ENCODE measurements at places on chromosomes 4 and X. TPM values are rescaled to one million over a fixed set of nuclear protein-coding genes. Genes with fewer than 3 reads are reported as not detected.

DNA sequence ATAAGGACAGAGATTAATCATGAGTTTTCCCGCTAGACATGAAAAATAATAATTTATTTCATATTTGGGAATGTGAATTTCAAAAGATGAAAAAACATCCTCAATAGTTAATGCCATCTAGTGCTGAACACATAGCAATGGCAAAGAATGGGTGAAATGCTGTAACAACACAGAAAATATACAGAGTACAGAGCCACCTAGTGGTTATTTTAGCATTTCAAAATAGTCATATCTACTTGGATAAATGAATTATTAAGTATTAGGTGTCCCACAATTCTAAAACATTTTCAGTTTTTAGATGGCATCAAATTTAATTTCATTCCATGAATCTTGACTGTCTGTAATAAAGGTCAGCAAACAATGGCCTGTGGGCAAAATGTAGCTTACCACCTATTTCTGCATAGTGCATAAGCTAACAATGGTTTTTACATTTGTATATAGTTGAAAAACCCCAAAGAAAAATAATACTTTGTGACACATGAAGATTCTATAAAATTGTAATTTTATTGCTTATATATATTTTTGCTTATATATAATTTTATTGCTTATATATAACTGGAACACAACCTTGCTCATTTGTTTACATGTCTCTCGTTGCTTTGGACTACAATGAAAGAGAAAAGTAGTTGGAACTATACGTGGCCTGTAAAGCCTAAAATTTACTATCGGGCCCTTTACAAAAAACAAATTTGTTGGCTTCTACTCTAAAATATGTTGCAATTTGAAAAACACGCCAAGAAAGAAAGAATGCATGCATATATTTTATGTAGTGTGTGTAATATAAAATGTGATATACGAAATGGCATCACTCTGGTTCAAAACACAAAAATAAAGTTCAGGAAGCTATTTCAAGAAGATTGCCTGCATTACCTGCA lies 99.1 kb upstream of the FAM47C start:
- no peak for DNase-seq

DNA sequence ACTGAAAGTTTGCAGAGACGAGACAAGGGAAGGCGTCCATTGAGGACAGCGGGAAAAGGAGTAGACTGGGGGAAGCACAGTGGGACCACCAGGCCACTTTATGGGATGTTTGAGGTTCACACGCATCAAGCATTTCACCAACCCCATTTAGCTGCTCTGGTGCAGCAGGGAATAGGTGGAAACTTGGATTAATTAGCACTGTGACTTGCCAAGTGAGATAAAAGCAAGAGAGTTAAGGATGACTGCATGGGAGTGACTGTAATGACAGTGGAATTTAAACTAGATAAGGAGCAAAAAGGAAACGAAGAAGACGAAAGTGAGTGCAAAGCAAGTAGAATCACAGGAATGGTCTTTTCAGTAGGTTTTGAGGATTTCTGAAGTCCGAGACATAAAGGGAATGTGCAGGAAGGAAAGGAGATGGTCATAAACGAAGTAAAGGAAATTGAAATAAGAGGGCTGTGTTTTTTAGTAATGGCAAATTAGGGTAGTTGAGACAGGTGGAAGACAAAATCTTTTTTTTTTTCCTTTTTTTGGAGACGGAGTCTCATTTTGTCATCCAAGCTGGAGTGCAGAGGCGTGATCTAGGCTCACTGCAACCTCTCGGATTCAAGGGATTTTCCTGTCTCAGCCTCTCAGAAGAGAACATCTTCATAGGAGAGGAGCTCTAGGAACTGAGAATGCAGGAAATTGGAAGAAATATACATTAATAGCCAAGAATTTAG lies 119.0 kb upstream of the MAP9 start:
- no peak for DNase-seq

- no peak for DNase-seq
These were observed 26.9 kb upstream of the BMP3 start for GRCh38 chr4:81003597-81004111.

DNA sequence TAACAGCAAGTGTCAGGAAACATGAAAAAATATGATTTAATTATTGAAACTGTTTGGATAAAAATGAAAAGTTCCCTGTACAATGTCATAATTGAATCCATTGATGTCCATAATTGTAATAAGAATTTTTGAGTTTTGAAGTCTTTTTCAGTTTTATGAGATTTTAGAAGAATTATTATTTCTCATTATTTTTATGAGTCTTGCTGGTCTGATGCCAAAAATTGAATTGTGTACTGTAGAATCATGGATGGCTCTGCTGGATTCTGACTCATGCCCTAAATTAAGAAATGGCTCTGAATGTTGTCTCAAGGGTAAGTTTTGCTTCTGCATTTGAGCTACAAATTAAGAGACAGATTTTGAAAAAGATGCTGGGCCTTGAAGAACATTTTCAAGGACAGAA lies 132.8 kb upstream of the MAP9 start:
- DNase-seq, result no peak

DNA sequence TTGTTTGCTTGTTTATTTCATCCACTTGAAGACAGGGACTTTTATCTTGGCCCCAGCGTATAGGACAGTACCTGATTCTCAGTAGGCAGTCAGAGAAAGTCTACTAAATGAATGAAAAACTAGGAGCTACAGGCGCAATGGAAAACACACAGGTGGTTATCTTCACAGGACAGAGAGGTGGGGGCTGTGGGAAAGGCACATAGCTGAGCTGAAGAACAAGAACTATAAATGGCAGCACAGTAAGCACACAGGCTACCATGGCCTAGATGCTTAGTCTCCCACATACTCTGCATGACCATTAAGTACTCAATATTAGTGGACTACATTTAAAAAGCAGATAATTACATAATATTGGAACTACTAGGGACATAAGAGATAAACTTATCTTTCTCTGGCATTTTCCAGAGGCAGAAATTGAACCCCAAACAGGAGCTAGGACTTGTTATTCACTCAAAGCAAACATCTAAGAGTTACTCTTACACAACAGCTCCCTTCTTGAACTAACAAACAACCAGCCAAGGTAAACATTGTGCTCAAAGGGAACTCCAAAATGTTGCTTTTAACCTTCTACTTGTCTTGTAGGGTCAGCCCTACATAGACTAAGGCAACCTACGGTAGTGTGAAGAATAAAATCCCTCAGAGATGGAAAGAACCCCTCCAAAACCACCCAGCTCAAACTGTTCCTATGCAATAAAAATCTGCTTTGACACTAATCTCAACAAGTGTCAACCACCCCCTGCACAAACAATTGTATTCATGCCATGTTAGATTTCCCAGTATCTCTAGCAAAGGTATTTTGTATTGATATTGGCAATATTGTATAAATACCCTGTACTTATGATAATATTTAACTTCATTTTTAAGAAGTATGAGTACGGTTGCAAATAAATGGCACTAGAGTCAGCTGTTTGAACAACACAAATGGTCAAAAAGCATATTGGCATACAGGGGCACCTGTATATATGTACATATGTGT lies 593.6 kb downstream of the KLHL13 start:
- DNase-seq, result no peak

The PAGE2B gene
- total RNA-seq, result 1.1 TPM

The ENPP6 gene
- total RNA-seq, result 0.41 TPM

The MFAP3L gene
- total RNA-seq, result 0.14 TPM
